Skin of body (tissue), 3 donors: ENCODE measurements at places on chromosomes 6 and 20. TPM values are rescaled to one million over a fixed set of nuclear protein-coding genes. Genes with fewer than 3 reads are reported as not detected.

GNRH2 gene
- total RNA-seq, result not detected

DYNLT2 gene
- total RNA-seq, result 2.0 TPM

C6orf58 gene
- 0.20 TPM for total RNA-seq

CLPSL1 gene
- total RNA-seq, result not detected

MDFI gene
- 33.7 TPM for total RNA-seq

EBF4 gene
- 2.5 TPM for total RNA-seq

HMGCLL1 gene
- total RNA-seq, result 4.8 TPM

CEP162 gene
- total RNA-seq, result 11.1 TPM

RNGTT gene
- total RNA-seq, result 21.4 TPM

CRISP3 gene
- 7.4 TPM for total RNA-seq

TMEM244 gene
- total RNA-seq, result 4.2 TPM

DEFB121 gene
- not detected for total RNA-seq

PXMP4 gene
- total RNA-seq, result 12.8 TPM

FGD2 gene
- total RNA-seq, result 5.4 TPM

NANP gene
- 6.2 TPM for total RNA-seq

TRIM40 gene
- total RNA-seq, result not detected

SIRPD gene
- total RNA-seq, result 0.39 TPM

PGC gene
- not detected for total RNA-seq

BTBD3 gene
- total RNA-seq, result 36.6 TPM

PHF20 gene
- total RNA-seq, result 25.4 TPM

DNA sequence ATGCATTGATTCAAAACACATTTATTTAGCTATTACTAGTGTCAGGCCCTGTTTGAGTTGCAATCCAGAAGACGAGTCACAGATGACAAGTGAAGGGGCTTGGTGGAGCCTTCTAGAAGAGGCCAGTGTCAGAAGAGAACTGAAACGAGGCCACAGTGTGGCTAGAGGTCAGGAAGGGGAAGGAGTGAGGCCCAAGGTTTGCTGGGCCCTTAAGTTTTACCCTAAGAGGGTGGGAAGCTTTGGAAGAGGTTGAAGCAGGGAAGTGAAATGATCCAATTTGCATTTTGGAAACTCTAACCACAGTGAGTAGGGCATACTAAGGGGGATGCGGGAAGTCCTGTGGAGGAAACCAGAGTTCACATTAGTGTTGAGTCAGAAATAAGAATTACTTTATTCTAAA, 25.0 kb downstream of the TTK start:
- no peak for DNase-seq

DNA sequence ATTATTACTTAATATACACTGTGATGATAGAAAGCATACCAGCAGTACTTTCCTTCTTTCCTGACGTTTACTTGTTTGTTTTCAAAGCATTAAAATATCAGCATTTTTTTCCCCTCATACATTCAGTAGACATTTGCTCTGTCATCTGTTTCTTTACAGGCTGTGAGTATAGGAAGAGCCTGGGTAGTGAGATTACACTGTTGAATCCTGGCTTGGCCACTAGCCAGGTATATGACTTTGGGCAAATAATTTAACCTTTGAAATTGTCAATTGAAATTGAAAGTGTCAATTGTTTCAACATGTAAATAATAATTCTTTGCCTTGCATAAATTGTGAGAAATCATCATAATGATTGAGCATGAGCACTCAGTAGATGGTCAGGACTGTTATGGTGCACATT, 336.2 kb downstream of the CDKAL1 start:
- DNase-seq, result no peak

- no peak for DNase-seq
These were observed 103.5 kb downstream of the MAP7 start for GRCh38 chr6:136446579-136447187.

DNA sequence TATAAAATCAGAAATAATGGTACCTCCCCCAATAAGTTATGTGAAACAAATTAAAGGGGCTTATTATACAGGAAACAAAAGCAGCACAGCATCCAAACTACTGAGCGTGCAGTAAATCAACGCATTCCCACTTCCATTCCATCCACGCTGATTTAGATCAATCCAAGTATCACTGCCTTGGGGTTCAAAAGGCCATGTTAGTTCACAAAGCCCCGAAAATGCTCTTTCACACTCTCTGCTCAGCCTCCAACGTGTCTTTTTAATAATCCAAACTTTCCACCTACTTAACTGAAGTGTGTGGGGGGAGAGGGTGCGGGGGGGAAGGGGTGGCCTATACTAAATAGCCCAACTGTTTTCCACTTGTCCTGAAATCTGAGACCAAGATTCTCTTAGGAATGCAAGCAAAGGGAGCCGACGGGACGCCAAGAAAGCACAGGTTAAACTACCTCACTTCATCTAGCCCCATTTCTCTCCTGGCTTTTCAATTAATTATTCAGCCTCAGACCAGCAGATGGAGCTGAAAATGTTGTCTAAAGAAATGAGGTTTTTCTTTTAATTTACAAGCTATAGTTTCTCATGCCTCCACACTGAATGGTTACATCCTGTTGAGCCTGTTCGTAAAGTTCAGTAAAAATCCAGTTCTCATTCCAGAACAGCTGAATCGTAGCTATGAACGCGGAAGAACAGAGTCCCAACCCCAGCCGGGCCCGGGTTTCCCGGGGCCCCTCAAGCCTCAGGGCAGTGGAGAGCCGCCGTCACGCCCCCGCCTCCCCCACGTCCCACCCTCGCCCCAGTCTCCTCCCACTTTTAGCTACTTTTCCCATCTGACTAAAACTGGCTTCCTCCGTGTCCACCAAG, 1.0 kb upstream of the NXT1 start:
- peak; percentile 93 for DNase-seq

GRCh38 chr20:33532753-33533459, 43.0 kb downstream of the CBFA2T2 start:
- peak; percentile 71 for DNase-seq

GRCh38 chr20:41746635-41747034, 128.5 kb upstream of the CHD6 start:
- no peak for DNase-seq

- DNase-seq, result no peak
These were observed 377.1 kb downstream of the FOXA2 start for GRCh38 chr20:22207280-22207679.

GRCh38 chr20:44302026-44302669, 8.9 kb downstream of the FITM2 start:
- no peak for DNase-seq

GRCh38 chr20:3367089-3367488, 40.4 kb downstream of the DNAAF9 start:
- DNase-seq, result no peak

GRCh38 chr6:135299256-135299655, 118.1 kb downstream of the MYB start:
- no peak for DNase-seq

- DNase-seq, result no peak
These were observed 36.8 kb upstream of the ZBP1 start for GRCh38 chr20:57656821-57657534.

DNA sequence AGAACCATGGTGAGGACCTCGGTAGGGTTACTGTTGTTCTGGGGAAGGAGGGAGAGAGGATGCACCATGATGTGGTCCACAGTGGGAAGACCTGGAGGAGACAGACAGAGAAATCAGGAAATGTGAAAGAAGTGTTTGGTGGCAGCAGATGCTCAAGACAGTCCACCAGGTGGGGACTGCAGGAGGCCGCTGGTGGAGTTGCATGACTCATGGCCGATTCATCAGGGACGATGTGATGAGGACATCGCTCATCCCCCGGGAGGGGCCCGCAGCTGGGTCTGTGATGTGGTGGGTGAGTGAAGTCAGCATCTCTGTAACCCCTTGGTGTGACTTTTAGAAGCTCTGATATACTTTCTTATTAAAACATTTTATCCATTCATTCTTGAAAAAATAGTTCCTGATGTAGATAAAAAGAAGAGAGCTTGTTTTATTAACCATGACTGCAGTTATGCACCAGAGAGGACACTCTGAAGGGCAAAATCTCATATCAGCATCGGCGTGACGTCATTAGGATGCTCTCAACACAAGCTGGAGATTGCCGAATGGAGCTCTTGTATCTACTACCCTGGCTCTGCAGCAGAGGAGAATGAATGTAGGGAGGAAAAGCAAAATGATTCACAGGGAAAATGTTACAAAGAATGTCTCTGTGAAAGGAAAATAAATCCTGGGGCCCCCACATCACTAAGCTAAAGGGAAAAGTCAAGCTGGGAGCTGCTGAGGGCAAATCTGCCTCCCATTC, 71.2 kb downstream of the RAMACL start:
- no peak for DNase-seq

DNA sequence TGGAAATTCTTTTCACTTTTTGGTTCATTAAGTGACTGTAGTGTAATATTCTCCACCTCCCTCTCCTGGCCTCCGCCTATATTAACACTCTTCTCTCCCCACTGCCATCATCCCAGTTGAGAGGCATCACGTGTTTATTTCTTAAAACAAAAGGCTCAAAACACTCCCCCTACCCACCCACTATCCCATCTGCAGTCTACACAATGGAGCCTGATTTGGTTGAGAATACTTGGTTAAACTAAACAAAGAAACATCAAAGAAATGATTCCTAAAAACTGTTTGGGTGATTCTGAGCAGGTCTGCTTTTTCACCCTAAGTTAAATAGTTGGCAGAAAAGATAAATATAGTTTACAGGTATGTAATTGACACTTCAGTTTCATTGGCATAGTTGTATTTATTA, 5.9 kb downstream of the TFAP2B start:
- DNase-seq, result no peak

DNA sequence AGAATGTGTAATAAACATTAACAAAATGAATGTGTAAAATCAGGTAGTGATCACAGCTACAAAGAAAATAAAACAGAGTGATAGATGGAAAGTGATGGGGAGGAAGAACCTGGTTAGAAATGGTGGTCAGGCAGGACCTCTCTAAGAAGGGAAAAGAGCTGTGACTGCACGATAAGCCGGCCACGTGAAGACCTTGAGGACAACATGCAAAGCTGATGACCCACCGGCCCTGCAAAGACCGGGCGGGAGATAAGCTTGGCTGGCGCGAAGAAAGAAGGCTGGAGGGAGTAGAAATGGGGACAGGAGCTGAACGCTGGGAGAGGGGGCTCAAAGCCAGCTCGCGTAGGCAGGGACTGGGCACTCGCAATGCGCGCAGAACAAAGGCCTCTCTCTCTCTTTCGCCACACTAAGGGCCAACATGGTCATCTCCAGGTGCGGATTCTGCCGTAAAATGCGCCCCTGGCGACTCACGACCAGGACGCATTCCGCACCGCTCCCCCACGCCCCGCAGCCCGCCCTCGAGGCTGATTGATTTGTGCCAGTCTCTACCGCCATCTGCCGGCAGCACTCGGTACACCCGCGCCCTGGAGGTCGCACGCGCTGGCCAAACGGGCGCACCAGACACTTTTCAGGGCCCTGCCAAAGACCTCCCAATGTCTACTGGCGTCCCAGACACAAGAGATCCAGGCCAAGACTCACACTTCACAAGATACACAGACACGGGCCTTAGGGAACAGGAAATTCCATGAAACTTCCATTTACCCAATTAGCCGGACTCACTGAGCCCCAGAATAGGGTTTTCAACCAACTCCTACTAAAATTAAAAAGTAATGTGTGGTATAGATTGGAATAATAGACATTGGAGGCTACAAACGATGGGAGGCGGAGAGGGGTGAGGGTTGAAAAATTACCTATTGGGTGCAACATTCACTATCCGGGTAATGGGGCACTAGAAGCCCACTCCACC, 9.4 kb downstream of the DEFB132 start:
- peak; percentile 38 for DNase-seq

GRCh38 chr20:45347297-45347935, 808 bp downstream of the SDC4 start:
- DNase-seq, result no peak

GRCh38 chr20:64101731-64102621, 5.4 kb downstream of the NPBWR2 start:
- no peak for DNase-seq

DNA sequence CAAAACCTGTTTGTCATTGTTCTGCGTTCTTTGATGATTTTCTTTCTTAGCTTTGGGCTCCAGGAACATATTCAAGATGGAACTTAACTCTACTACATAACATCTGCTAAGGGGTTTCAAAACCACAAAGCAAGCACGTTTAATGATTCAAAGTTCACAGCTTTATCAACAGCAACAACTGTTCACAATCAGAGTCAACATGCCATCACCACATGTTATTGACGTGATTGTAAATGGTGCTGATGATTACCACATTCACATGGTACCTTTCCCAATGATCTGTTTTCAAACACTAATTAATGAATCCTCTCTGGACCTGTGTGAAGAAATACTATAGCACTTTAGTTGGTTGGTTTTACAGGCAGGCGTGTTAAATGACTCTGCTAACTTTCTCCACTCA, 180.6 kb upstream of the CEP162 start:
- DNase-seq, result no peak

- no peak for DNase-seq
These were observed 174.5 kb upstream of the AFDN start for GRCh38 chr6:167652042-167652700.

DNA sequence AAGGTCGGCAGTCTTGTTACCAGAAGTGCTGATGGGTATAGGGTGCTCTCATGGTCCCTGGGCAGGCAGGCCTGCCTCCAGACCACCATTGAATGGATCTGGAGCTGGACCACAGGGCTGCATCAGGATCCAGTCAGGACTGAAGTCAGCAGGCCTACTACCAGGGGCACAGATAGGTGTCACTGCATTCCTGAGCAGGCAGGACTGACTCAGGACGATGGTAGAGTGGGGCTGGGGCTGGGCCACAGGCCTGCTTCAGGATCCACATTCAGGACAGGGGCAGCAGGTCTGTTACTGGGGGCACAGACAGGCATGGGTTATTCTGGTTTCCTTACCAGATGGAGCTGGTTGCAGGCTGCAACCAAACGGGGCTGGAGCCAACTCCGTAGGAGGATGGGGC, 51.4 kb upstream of the MAP3K4 start:
- DNase-seq, result no peak

DNA sequence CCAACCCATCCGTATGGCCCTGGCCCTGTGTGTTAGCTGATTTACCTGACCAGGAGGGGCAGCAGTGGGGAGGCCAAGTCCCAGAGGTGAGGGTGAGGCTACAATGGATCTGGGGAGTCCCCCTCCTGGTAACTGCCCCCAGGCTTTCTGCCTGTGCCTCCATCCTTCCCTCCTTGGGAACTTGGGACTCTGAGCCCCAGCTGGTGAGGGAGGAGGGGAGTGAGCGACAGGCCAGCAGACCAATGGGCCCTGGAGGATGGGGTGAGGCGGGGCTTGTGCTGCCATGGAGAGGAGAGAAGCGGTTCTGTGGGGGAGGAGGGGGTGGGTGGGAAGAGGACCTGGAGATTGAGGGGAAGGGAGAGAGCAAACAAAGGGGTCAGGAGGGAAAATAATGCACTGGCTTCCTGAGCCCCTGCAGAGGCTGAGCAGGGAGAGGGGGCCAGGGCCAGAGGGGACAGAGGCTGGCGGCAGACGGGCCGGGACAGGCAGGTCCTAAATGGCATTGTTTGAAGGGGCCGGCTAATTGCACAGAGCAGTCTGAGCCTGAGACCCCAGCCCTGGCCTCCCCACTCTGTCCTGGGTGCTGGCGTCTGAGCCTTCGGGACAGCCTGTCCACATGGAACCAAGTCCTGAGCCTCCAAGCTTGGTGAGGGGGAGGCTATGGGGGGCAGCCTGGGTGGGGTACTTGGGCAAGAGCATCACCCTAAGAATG, 17.5 kb downstream of the DNMT3B start:
- DNase-seq, result no peak

GRCh38 chr6:38739532-38739931, 24.4 kb downstream of the DNAH8 start:
- DNase-seq, result no peak

- no peak for DNase-seq
These were observed 259.9 kb downstream of the PRKN start for GRCh38 chr6:162467679-162468078.

GRCh38 chr6:106097411-106098231, 11.5 kb downstream of the PRDM1 start:
- DNase-seq, result peak; percentile 68
